ENCODE measurements at places on chromosomes 7 and 10.
A peak's percentile ranks its signal among the peaks of the same experiment; 100 is the strongest.

DNA sequence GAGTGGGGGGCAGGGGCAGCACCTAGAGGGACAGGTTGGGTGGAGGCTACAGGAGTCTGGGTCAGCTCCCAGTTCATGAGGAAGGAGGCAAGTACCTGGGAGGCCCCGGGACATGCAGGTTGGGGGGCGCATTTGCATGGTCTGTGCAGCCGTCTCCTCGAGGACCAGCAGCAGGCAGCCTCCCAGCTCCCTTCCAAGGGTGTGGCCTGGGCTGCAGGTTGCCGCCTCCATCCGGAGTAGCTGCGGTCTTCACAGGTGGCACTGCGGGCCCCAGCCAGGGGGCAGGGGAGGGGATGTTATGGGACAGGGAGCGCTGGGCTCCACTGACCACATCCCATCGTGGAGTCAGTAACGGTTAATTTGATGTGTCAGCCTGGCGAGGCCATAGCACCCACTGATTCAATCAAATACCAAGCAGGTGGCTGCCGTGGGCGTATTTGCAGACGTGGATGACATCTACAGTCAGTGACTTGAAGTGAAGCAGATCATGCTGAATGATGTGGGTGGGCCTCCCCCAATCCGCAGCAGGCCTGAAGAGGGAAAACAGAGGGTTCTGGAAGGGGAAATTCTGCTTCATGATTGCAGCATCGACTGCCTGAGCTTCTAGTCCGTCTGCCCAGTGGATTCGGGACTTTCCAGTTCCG lies 81.6 kb downstream of the PRKAG2 start:
- DNase-seq = peak; percentile 68

- DNase-seq = no peak
These were observed 169.0 kb upstream of the PRPS1L1 start for GRCh38 chr7:18196638-18197037.

- no peak for DNase-seq
These were observed 37.0 kb downstream of the BEND7 start for GRCh38 chr10:13491747-13492360.

DNA sequence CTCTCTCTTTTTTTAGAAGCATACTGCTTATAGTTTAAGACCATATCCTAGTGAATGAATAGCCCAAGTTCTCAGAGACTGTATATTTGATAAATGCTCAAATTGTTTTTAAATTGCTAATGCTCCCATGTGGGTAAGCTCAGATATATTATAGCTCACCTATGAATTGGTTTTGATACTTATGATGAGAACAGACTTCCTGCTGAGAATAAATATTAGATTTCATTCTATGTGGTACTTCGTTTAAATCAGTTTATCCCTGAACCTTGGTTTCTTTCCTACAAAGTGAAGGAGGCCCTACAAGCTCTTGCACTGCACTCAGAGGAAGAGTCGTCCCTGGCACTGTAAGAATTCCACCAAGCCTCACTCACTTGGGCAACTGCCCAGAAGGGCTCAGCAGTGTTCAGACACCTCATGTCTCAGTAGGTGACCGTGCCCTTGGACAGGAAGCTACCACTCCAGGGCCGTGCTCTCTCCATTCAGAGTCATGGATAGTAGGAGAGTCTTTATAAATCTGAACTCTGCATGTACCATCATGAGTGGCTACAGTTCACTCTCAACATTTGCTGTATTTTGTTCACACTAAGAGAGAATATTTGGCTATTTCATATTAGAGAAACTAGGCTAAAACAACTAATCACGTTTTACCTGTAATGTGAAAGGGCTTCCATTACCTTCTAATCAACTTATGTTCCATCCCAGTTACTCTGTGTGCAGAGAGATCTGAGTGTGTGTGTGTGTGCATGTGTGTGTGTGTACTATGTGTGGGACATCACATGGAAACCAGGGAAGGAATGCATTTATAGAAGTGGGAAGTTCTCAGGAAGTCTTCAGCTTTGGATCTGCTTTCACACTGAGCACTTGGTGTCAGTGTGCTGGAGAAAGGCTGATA lies 93.8 kb downstream of the PTPRE start:
- DNase-seq = no peak

GRCh38 chr10:129637846-129638245 lies 170.8 kb downstream of the MGMT start:
- no peak for DNase-seq

- no peak for DNase-seq
These were observed 3.7 kb downstream of the SUFU start for GRCh38 chr10:102507521-102507920.

GRCh38 chr10:15137036-15137359 lies 31.5 kb downstream of the NMT2 start:
- DNase-seq = no peak

GRCh38 chr7:126718419-126718818 lies 534.3 kb downstream of the GRM8 start:
- no peak for DNase-seq

DNA sequence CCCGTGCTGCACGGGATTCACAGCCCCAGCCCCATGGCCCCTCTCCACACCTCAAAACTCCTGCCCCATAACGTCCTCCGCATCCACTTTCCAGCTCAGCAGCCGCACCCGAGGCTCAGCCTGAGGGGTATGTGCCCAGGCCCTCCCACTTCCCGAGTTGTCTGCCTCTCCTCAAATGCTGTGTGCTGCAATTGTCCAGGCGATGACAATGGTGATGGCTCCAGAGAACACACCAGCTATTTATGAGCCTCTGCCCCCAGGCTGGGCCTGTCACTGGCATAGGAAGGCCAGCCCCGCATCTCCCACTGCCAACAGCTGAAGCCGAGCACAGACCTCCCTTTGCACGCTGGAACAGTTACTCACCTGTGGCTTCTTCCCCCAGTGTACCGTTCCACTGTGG lies 2.4 kb upstream of the LDB3 start:
- no peak for DNase-seq

GRCh38 chr10:69866688-69867461 lies 65.2 kb downstream of the COL13A1 start:
- no peak for DNase-seq

- DNase-seq = no peak
These were observed 112.2 kb downstream of the CRPPA start for GRCh38 chr7:16309129-16309528.

- DNase-seq = peak; percentile 10
These were observed 240.2 kb upstream of the INHBA start for GRCh38 chr7:41943094-41943577.

DNA sequence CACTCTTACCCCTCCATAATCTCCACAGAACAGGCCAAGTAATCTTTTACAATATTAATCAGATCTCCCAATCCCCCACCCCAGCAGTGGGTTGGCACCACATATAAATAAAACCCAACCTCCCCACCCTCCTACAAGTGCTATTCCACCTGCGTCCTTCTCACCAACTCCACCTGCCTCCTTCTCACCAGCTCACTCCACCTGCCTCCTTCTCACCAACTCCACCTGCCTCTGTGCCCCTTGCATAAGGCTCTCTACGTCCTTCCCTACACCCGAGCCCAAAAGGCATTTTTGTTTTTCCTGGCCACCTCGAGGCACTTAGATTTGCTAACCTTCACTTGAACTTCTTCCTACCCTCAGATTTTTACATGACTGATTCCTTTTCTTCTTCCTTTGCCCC lies 89.7 kb downstream of the ATE1 start:
- DNase-seq = no peak

GRCh38 chr10:63548860-63549259 lies 27.7 kb downstream of the REEP3 start:
- DNase-seq = no peak

DNA sequence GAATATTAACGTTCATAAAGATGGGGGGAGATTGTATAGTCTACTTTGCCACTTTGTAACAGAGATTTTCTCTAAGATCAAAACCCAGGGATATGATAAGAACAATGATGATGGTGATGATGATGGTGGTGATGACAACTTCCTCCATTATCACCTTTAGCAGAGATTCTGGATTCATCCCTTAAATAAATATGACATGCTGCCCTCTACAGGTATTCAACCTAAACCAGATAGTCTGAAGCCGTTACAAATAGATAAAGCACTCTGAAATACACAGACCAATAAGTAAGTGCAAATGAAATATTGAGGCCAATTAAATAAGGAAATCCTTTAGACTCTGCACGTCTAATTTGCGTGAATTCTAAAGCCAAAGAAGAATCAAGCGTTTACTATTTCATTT lies 211.5 kb downstream of the CREB5 start:
- no peak for DNase-seq

GRCh38 chr7:30249316-30249715 lies 35.1 kb upstream of the ZNRF2 start:
- DNase-seq = no peak

- DNase-seq = no peak
These were observed 676.9 kb downstream of the GATA3 start for GRCh38 chr10:8731121-8732095.

GRCh38 chr7:54881816-54882520 lies 123.0 kb upstream of the SEC61G start:
- no peak for DNase-seq

DNA sequence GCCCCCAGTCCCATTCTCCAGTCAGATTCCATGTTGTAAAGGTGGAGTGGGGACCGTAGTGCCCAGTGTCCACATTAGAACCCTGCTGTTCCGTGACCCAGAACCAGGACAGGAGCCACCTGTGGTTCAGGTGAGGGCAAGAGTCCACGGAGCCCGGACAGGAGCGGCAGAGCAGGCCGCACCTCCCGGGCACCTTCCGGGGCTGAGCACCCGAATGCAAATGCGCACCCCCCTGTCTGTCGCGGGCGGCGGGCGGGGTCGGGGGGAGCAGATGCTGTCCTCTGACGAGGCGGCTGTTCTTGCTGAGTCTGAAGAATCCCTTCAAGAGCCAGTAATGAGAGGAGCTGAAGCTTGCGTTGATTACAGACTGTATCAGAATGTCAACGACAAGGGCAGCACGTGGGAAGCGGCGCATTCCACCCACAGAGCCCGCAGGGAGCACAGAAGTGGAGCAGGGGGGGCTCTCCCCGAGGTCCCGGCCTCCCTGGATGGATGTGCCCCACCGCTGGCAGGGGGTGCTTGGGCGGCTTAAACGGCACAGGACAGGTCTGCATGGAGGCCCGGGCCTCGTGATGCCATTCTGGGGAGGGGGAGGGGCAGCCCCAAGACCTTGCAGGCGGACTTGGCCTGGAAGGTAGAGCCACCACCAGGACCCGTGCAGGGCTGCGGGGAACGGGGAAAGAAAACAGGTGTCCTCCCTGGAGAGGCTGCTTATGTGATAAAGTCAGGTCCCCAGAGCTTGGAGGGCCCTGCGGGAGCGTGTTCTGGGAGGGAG lies 407.5 kb upstream of the RNF32 start:
- no peak for DNase-seq

- no peak for DNase-seq
These were observed 25.8 kb upstream of the ADRB1 start for GRCh38 chr10:114017873-114018272.

DNA sequence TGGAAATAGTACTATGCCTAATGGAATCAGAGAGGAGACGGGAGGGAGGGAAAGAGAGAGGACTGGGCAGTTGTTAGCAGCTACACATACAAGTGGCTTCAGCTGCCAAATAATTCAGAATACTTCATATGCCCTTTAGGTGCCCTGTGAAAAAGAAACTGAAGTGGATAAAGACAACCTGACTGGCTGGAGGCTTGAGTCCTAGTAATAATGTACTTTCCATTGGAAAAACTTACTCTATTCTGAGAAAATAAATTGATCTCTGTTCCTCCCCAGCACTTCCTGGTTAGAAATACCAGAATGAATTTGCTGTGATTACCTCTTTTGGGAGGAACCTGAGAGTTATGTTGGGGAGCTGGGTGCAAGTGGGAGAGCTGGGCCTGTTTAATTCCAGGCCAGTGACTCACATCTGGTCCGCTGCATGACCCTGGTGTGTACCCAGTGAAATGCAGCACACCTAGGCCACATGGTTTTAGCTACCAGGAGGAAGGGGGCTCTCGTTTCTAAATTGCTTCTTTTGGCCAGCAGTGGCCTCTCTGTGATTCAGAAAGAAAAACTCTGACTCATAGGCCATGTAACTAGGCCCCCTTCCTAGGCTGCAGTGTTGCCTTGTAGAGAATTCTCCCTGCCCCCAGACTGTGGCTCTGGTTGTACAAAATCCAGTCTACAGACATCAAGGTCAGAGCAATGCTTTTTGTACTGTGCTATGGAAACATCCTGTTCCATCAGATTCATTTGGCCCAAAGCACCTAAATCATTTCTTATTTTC lies 6.5 kb downstream of the AGFG2 start:
- no peak for DNase-seq

GRCh38 chr10:126877390-126877789 lies 27.8 kb upstream of the DOCK1 start:
- DNase-seq = no peak

DNA sequence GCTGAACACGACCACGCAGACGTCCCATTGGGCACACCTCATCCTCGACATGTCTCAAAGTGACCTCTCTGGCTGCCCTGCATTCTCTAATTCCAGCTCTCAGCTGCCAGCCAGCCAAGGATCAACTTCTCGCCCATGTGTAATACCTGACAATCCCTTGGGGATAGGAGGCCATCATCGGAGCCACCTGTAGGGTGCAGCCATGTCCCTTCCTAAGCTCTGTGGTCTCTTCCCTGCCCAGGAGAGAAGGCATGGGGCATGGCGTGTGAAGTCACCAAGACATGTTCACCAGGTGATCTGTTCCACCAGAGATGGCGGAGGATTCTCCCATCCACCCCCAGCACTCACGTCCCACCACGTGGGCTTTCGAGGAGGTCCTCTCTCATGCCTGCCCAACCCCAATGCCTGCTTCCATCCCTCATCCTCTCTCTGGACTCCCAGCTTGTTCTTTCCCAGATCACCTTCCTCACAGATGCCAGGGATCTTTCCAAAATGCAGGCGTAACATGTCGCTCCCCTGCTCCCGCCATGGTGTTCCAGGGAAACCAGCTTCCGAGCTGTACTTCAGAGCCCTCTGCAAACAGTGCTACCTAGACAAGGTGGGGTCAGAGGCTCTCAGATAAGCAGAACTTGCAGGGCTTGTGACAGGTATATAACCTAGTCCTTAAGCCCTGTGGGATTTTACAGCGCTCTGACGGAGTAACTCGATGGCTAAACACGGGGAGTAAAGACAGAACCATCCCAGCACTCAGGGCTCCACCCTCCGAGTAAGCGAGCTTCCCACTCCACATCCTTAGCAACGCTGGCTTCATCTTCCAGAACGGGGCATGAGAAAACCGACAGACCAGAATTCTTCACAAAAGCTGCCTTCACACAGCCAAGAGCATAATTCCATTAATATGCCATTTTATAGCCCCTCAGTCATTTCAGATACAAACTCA lies 41.1 kb downstream of the BRI3 start:
- DNase-seq = no peak

DNA sequence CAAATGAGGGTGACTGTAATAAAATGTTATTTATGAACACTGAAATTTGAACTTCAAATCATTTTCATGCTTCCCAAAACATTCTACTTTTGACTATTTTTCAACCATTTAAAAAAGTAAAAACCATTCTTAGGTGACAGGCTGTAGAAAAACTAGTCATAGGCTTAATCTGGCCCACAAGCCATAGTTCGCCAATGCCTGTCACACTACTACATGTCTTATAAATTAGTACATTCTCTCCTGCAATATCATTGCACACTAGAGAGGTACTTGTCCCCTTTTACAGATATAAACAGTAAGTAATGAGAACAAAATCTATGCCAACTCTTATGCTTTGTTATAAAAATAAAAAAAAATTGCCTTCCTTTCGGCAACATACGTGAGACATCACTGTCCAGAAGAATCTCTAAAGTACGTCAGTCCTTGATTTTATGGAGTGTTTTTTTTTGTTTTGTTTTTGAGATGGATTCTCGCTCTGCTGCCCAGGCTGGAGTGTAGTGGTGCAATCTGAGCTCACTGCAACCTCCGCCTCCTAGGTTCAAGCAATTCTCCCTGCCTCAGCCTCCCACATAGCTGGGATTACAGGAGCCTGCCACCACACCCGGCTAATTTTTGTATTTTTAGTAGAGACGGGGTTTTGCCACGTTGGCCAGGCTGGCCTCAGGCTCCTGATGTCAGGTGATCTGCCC lies 23.2 kb downstream of the UPF2 start:
- no peak for DNase-seq
